Osteoblast (primary cell): ENCODE measurements at places on chromosomes 11 and 22. TPM values are rescaled to one million over a fixed set of nuclear protein-coding genes. Genes with fewer than 3 reads are reported as not detected.

GRCh38 chr22:32050678-32051515 is 7.8 kb downstream of the SLC5A1 start:
- peak; percentile 85 for DNase-seq

The CARD16 gene
- 2.9 and 4.1 TPM in 2 replicates for total RNA-seq

GRCh38 chr11:20050551-20051333 is 109.5 kb downstream of the DBX1 start:
- no peak for DNase-seq

GRCh38 chr22:36352803-36353507 is 34.8 kb downstream of the MYH9 start:
- DNase-seq = peak; percentile 88

DNA sequence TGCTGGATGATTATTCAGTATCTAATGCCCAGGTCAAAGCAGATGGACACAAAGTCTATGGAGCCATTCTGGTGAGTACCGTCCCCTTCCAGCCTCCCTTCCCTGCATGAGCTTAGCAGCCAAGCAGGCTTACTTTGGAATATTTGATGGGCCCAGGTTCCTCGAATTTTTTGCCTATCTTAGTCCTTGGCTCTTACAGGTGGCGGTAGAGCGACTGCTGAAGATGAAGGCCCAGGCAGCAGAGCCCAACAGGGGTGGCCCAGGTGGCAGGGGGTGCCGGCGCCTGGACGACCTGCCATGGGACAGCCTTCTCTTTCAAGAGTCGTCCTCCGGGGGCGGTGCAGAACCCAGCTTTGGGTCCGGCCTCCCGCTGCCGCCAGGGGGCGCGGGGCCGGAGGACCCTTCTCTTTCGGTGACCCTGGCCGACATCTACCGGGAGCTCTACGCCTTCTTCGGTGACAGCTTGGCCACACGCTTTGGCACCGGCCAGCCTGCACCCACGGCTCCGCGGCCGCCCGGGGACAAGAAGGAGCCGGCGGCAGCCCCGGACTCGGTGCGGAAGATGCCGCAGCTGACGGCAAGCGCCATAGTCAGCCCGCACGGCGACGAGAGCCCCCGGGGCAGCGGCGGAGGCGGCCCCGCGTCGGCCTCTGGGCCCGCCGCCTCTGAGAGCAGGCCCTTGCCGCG is 741 bp upstream of the TMEM179B start:
- peak; percentile 98 for DNase-seq

GRCh38 chr22:47484960-47485569 is 722.6 kb downstream of the TBC1D22A start:
- no peak for DNase-seq

The MFRP gene
- not detected in 2 replicates for total RNA-seq

The TEX12 gene
- 0.59 TPM in 1 of 2 replicates, not detected in the other for total RNA-seq
